ENCODE measurements at places on chromosomes 3 and 15.

DNA sequence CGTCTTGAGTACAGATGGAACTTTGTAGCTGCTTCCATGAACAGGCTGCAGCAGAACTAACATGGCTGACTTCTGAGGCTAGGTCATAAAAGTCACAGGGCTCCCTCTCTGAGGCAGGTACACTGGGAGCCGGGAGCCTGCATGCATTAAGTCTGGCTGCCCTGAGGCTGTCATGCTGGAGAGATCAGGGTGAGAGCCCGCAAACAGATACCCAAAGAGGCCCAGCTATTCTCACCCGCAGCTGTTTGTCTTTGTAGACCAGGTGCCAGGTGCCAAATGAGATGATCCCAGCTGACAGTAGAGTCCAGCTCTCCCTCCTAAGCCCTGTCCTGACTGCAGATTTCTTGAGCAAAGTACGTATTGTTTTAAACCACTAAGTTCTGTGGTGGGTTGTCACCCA is 8.6 kb upstream of the SLCO3A1 start:
- DNase-seq: no peak

- DNase-seq: no peak
Measured at GRCh38 chr15:82642656-82643055, 4.5 kb downstream of the CPEB1 start.

DNA sequence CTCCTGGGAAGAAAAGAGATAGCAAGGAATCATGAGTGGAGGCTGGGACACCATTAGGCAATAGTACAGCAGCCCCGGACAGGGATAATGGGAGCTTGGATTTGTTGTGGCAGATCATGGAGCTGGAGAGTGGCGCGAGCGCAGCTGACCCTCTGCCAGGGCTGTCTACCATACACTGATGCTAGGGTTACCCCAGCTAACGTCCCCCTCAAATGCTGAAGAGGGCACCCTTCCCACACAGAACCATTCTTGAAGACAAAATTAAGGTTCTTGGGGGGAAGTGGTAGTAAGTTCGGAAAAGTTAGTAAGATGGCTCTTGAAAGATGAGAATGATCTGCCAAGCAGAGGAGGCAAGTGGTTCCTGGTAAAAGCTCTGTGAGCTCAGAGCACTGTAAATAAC is 61.1 kb downstream of the ST3GAL6 start:
- no peak for DNase-seq

DNA sequence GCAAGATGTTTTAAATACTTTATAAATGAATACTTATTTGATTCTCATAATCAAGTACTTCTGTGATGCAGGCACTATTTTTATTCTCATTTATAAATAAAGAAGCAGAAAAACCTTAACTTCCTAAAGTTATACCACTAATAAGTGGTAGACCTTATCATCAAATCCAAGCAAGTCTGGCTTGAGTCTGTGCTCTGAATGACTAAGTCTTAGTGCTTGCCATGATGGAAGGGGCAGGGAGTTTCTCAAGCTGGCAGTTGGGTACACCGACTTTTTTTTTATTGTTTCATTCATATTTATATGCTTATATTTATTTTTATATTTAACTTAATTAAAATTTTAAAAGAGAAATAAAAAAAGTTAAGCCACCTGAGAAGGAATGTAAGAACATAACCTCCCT is 23.6 kb downstream of the SLMAP start:
- DNase-seq: no peak

Data from uterus (tissue), 4 donors.